Stomach (tissue), 19 donors: ENCODE measurements at places on chromosomes 12 and 14. TPM values are rescaled to one million over a fixed set of nuclear protein-coding genes. Genes with fewer than 3 reads are reported as not detected.

The SLC38A4 gene
- not detected for total RNA-seq

The RGS6 gene
- total RNA-seq: 11.2 TPM

The INHBC gene
- total RNA-seq: 0.37 TPM

The SYCP3 gene
- total RNA-seq: not detected

The PMEL gene
- total RNA-seq: 0.72 TPM

The GNG2 gene
- total RNA-seq: 23.3 TPM

The TROAP gene
- 54.2 TPM for total RNA-seq

The TSPAN19 gene
- total RNA-seq: not detected

The SLC38A2 gene
- total RNA-seq: 250 TPM

The MIP gene
- not detected for total RNA-seq

The IFNG-AS1 gene
- not detected for total RNA-seq

The P2RX7 gene
- total RNA-seq: 2.2 TPM

The GPR68 gene
- total RNA-seq: not detected

The KRT75 gene
- total RNA-seq: not detected

The LRRIQ1 gene
- total RNA-seq: not detected

The KRT73 gene
- total RNA-seq: not detected

The DDX51 gene
- total RNA-seq: 69.5 TPM

The PAPLN gene
- total RNA-seq: 8.4 TPM

The RASAL1 gene
- total RNA-seq: 62.0 TPM

The CMKLR1 gene
- total RNA-seq: 46.1 TPM

The BCL2L2 gene
- 14.0 TPM for total RNA-seq

The SMCO2 gene
- total RNA-seq: 2.5 TPM

The B4GALNT1 gene
- total RNA-seq: not detected

The IQSEC3 gene
- not detected for total RNA-seq

The MYO1H gene
- not detected for total RNA-seq

The ARPC3 gene
- 44.0 TPM for total RNA-seq

The CLEC6A gene
- not detected for total RNA-seq
